Suppressor macrophage treated with lipopolysaccharide for 1 hour (primary cell): ENCODE measurements at places on chromosomes 3 and 15.

- DNase-seq, result no peak
These were observed 55.4 kb downstream of the RASGRF1 start for GRCh38 chr15:79035111-79035601.

- peak; percentile 1 for DNase-seq
These were observed 102.8 kb upstream of the SEMA6D start for GRCh38 chr15:47614360-47615011.

DNA sequence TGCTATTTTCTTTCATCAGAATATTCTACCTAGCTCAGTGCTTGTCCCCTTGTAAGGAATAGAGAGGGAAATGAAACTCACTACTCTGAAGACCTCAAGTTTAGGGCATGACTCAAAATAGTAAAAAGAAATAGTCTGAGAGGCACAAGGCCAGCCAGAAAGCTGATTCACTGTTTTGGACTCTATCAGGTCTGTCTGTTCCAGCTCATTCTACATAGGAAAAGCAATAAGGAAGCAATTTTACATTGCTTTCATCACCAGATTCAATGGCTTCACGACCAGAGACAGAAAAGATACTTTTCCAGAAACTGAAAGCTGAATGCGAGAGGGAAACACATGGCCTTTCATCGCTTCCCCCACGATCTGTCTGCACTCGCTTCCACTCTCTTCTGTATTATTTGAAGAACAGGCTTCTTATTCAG lies 276.0 kb downstream of the GBE1 start:
- peak; percentile 54 for DNase-seq

- DNase-seq, result no peak
These were observed 281.2 kb upstream of the NR2F2 start for GRCh38 chr15:96049323-96049722.

- DNase-seq, result no peak
These were observed 153.6 kb upstream of the BHLHE40 start for GRCh38 chr3:4825436-4826236.

DNA sequence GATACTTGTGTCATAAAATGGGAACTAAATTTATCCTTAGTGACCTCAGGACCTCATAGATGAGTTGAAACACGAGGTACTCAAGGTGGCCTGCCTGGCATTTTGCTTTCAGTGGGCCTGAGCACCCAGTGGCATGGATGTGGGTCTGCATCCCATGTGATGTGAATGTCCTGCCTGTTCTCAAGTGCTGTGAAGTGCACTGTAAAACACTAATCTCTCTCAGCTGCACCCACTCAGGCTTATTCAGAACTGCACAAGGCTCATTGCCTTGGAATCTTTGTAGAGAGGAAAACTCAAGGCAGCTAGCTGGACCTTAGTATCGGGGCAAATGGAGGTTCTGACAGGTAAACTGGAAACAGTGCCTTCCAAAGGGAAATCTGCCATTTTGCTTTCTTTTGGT lies 767.0 kb downstream of the TUSC7 start:
- no peak for DNase-seq

DNA sequence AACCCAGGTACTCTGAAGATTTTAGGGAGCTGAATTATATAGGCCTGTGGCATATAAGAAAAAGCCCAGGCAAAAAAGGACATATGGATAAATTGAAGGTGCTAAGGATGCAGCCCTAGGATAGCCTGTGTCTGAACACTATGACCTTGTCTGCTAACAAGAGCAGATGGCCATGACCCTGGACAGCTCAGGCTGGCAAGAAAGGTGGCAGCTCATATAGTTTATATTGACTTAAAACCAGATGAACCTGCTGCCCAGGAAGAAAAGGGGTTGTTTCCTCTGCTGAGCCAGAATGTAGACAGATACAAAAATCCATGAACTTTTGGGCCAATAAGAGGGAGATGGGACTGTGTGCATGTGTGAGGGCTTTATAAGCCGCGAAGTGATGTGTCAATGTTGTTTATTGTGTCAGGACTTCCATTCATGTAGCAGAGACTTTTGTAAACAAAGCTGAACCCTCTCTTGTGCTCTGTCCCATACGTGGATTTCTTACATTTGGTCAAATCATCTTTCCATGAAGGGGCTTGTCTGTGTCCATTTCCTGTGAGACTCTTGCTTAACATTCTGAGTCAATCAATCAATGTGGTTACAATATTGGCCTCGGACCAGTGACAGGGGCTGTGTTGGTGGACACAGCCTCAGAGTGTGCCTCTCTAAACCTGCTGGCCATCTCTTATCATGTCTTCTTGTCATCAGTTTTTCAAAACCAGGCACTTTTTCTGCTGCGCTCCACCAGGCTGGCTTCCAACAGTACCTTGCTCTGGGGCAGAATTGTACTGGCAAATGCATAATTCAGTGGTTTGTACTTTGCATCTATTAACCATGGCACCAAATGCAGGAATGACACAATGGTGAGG lies 321.2 kb downstream of the WDR72 start:
- DNase-seq, result no peak

- peak; percentile 71 for DNase-seq
These were observed 6.2 kb downstream of the H1-8 start for GRCh38 chr3:129549006-129549800.

GRCh38 chr3:46948830-46949671 lies 27.5 kb downstream of the CCDC12 start:
- DNase-seq, result peak; percentile 81

GRCh38 chr15:70050441-70050840 lies 47.3 kb downstream of the TLE3 start:
- DNase-seq, result no peak

GRCh38 chr15:85289677-85290365 lies 90.6 kb upstream of the AKAP13 start:
- DNase-seq, result peak; percentile 60

DNA sequence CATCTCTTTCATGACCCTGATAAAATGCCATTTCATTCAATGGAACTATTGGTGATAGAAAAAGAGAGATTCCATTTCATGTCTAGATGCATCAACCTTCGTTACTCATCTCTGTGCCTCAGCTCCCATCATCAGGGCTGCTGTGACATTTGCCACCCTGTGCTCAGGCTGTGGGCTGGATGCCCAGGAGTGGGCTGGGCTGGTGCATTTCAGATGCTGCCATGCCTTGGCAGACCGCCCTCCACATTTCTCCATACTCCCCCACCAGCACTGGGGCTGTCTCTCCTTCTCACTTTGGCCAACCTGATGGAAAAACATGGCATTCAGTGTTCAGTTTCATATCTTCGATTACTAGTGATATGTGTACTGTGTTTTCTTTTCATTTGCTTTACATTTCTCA lies 59.1 kb downstream of the DNASE1L3 start:
- DNase-seq, result no peak

- peak; percentile 98 for DNase-seq
These were observed 40.9 kb upstream of the CCR2 start for GRCh38 chr3:46312991-46313390.

DNA sequence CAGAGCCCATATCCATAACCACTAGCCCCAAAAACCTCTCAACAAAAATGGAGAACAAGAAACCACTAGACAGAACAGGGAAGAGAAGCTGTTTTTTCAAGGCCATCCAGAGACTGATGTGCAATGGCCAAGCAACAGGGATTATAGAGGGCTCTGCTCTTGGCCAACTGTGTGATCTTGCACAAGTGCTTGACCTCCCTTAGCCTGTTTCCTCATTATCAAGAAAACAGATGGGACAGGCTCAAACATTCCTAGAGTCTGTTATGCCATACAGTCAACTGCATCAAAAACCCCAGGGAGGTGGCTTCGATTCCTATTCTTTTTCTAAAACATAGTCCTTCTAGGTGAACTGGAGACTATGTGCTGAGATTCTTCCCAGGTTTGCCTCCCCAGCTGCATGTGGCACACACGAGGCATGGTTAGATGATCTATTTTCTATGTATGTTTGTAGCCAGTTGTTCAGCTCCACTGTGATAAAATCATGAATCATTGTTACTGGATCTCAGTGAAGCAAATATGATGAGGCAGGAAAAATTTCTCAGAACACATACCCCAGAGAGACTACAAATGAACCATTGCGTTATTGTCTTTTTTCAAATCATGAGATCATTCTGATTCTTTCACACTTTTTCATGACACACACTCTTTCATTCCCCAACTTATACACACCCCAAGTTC lies 132.9 kb upstream of the TGFBR2 start:
- DNase-seq, result peak; percentile 74

GRCh38 chr15:48371961-48372360 lies 40.7 kb downstream of the DUT start:
- no peak for DNase-seq

DNA sequence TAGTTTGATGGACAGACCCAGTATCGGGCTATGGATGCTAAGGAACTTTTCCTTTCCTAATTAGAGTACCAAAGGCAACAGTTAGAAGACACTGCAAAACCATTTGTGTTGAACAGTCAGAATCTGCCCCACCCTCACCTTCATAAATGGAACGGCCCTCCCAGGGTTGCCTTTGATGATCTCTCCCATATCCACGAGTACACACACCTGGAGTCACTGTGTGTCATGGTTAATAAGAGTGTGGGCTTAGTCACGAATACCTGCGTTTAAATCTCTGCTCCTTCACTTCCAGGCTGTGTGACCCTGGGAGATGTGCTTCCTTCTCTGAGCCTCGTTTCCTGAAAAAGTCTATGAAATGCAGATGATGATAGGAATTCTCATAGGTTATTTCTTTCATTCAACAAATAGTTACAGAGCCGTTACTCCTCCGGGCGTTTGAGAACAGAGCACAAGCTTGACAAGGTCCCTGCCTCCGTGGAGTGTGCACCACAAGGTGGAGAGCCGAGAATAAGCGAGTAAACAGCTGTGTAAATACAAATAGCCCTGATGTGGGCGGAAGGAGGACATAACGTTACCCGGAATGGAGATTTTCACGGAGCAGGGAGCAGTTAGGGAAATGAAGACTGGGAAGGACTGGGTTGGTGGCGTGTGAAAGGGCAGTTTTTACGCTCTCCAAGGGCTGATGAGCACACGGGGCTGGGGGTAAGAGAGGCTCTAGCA lies 6.7 kb downstream of the SLC51A start:
- no peak for DNase-seq

GRCh38 chr3:20046556-20046955 lies 6.3 kb downstream of the KAT2B start:
- DNase-seq, result no peak
